ENCODE measurements at places on chromosomes 16 and 17. TPM values are rescaled to one million over a fixed set of nuclear protein-coding genes. Genes with fewer than 3 reads are reported as not detected.

PLD6 gene
- 1.1 TPM for total RNA-seq

WSCD1 gene
- 35.6 TPM for total RNA-seq

- no peak for DNase-seq
Measured at GRCh38 chr16:79876332-79876730, 275.8 kb upstream of the MAF start.

DNA sequence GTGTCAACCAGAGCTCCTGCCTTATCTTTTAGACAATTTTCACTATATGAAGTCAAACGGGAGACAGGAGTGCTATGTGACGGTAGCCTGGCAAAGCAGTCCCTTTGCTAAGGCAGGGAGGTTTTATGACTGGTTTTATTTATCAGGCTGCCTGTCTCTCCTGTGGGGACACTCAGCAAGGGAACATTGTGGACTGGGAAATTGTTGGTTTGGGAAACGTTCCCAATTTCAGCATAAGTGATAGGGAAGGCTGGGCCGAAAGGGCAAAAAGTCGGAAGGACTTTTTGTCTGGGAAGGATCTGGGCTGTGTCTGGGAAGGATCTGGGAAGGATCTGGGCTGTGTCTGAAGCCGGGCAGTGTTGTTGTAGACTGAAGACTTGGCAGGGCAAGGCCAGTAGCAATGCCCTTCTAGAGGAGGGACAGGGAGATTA, 211.2 kb downstream of the PARN start:
- no peak for DNase-seq

GRCh38 chr17:59534583-59534982, 30.8 kb upstream of the DHX40 start:
- DNase-seq, result no peak

DNA sequence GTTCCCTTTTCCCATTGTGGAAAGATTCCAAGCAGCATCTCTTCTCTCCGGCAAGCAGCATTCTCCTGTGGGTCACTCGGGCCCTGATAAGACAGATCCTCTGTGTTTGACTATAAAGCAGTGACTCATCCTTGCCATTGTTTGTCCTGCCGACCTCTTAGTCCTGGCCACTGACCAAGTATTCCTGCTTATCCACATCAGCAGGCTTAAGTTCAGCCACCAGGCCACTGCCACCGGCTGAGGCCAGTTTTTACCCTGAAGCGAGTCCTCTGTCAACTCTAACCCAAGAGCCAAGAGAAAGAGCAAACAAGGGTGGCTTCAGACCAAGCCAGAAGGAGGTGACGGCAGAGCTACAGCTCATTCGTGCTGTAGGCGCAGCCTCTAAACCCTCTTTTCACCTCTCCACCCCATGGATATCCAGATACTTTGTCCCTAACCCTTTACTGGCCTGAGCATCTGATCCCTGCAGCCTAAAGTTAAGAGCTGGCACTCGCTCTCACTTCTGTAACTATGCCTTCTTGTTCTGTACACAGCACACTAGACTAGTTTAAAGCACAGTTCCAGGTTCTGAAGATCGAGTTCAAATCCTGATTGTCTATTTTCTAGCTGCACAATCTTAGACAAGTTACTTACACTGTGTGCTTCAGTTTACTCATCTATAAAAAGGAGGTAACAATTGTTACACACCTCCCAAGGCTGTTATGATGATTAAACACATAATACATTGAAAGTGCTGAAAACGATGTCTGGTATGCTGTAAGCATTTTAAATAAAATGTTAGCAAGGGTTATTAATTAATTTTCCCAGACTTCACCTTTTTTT, 31.0 kb downstream of the SOX9 start:
- no peak for DNase-seq

- no peak for DNase-seq
Measured at GRCh38 chr16:86101897-86102157, 202.9 kb downstream of the IRF8 start.
